ENCODE measurements at places on chromosomes 6 and 20.
A peak's percentile ranks its signal among the peaks of the same experiment; 100 is the strongest.

DNA sequence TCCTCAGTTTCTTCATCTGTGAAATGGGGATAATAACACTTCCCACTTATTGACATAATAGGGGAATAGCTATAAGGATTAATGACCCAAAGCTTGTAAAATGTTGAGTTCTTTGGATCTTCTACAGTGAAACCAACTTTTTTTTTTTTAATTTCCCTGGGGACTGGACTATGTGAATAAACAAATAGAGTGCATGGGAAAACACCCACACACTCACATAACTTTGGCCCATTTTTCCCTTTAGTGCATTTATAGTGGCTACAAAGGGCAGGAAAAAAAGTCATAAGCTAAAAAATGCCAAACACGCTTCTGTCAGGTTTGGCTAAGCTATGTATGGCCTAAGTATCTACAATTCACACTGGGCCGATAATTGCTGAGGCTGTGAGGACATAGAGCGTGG, 406.2 kb upstream of the JAG1 start:
- DNase-seq = no peak

DNA sequence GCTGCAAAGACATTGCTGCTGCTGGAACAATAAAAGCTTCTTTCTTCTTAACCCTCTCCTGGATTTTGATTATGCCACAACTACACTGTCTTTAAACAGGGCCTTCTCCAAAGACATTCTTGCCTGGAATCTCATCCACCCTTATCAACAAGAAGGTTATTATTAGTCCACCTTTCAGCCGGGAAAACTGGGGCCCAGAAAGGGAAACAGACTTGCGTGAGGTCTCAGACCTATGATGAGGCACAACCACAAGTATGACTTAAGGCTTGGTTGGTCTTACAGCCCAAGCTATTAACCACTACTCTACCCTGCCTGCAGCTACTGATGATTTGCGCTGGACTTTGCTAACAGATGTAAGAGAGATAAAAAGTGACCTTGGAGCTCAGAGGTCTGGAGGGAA, 62.8 kb upstream of the CTNNBL1 start:
- DNase-seq = no peak

- DNase-seq = peak; percentile 65
Observed at GRCh38 chr6:116511424-116512110, at the start of gene CALHM5. Gene CALHM5, plus strand, starts transcription at chr6:116511639. Its CDS starts 58 bp downstream, at chr6:116511697.

GRCh38 chr6:117448011-117448410, 22.3 kb upstream of the ROS1 start:
- no peak for DNase-seq

DNA sequence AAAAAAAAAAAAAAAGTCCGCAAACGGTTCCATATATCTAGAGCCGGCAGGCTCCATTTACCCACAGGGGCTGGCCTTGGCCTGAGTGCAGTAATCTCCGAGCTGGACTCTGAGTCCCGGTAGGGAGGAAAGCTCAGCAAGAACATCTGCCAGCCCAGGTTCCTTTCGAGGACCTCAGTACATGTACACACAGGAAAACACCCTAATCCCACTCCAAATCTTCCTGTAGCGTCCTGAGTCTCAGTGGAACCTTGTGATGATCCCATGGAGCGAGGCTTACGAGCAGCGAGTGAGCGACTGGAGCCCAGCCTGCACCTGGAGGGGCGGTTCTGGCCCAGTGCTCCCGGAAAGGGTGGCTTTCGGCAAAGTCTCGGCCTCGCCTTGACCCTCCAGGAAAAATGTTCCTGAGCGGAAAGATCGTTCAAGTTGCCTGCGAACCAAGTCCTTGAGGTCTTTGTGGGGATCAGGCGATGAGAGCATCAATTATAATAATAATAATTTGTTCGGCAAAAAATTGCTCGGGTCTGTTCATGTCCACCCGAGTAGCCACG, 32.1 kb downstream of the PRSS16 start:
- DNase-seq = no peak

- no peak for DNase-seq
Observed at GRCh38 chr6:123802351-123802696, 1.3 kb upstream of the NKAIN2 start.

DNA sequence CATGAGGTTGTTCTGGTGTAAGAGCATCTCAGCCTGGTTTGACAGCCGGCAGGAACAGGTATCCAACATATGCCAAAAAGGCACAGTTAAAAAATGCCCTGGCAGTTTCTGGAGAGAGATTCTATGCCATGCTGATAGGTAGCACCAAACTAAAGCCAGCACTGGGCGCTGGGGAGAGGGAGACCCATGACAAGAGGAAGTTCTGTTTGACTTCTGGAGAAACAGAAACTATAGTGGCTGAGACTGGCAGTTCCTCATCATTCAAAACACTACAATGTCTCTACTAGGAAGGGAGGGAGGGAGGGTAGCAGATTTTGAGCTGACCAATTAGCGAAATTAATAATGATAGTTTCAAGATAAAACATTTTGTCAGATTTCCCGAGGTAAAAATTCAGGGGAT, 174.1 kb downstream of the ADAT2 start:
- no peak for DNase-seq

DNA sequence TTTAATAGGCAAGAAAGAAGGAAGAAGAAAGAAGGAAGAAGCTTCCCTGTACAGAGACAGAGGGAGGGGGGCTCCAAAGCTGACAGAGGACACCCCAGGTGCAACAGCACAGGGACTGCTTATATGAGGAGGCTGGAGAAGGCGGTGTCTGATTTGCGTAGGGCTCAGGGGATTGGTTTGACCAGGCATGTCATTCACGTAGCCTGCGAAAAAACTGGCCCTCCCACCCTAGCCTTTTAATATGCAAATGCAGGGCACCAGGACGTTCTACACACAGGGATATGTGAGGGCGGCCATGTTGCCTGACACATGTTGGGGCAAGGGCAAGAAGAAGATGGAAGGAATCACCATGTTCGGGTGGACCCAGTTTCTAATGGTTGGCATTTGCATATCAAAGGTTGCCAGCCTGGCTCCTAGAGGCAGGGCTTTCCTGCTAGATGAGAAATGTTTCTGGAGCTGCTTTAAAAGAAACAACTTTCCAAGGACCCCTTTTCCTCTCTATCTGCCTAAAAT, 305.4 kb upstream of the CDYL start:
- no peak for DNase-seq

DNA sequence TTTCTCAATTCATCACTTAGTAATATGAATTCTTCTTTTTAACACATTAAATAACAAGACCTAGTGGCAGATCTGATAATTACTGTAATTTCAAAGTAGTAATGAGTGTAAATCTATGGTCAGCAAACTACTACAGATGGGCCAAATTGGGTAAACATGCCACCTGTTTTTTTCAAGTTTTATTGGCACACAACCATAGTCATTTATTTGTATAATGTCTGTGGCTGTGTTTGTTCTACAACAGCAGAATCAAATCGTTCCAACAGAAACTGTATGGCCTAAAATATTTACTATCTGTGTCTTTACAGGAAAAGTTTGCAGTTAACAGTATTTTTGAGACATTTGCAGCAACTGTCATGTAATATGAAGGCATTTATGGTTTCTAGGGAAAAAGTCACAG, 86.1 kb upstream of the EYA2 start:
- no peak for DNase-seq

DNA sequence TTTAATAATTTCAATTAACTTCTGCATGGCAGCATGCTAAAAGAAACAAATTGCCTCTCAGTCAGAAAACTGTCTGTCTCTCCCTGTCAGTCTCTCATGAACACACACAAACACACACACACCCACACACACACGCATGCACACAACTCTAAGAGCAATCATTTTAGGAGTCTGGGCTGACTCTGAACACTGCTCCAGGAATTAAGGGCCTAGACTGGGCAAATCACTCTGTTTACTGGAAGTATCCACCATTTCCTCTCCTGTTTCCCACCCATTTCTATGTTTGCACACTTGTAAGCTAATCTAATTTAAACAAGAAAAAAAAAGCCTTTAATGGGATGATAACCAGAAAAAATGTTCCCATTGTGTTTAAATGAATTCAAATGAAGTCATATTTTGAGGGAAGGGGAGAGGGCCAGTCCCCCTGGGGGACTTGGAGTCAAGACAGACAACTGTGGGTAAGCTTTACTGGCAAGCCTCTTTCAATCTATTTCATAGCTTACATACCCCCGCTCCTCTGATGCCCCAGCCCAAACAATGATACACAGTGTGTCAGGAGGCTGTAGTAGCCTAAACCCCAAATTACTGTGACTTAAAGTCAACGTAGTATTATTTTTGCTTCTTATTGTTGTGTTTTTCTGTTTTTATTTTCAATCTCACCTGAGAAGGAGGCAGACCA, 447.8 kb upstream of the FLRT3 start:
- no peak for DNase-seq
